ENCODE measurements at places on chromosomes 16 and 17. TPM values are rescaled to one million over a fixed set of nuclear protein-coding genes. Genes with fewer than 3 reads are reported as not detected.
A peak's percentile ranks its signal among the peaks of the same experiment; 100 is the strongest.

The SMIM5 gene
- not detected for total RNA-seq

- H3K4me3 ChIP-seq = peak overlapping the region; percentile 9
- DNase-seq = peak; percentile 84
- no peaks in the 10 kb centered on the region for H3K36me3 ChIP-seq
- peaks cover 28% of the 10 kb centered on the region for H3K4me1 ChIP-seq
- H3K27ac ChIP-seq = peak overlapping the region; percentile 76
- H3K27me3 ChIP-seq = no peaks in the 10 kb centered on the region
Measured at GRCh38 chr17:76492989-76493501, 8.2 kb downstream of the RHBDF2 start.

- no peak overlapping the region for H3K27ac ChIP-seq
- H3K4me3 ChIP-seq = peak overlapping the region; percentile 57
- peaks cover 48% of the 10 kb centered on the region for H3K4me1 ChIP-seq
- H3K36me3 ChIP-seq = peaks cover 15% of the 10 kb centered on the region
- peak; percentile 53 for DNase-seq
- H3K27me3 ChIP-seq = peaks cover 6% of the 10 kb centered on the region
Measured at GRCh38 chr17:50559674-50560184, 786 bp upstream of the CACNA1G start.

GRCh38 chr17:14157822-14158221, 78.8 kb downstream of the CDRT15 start:
- peaks cover 4% of the 10 kb centered on the region for H3K36me3 ChIP-seq
- H3K4me3 ChIP-seq = no peak overlapping the region
- H3K27ac ChIP-seq = no peak overlapping the region
- DNase-seq = no peak
- no peaks in the 10 kb centered on the region for H3K4me1 ChIP-seq

DNA sequence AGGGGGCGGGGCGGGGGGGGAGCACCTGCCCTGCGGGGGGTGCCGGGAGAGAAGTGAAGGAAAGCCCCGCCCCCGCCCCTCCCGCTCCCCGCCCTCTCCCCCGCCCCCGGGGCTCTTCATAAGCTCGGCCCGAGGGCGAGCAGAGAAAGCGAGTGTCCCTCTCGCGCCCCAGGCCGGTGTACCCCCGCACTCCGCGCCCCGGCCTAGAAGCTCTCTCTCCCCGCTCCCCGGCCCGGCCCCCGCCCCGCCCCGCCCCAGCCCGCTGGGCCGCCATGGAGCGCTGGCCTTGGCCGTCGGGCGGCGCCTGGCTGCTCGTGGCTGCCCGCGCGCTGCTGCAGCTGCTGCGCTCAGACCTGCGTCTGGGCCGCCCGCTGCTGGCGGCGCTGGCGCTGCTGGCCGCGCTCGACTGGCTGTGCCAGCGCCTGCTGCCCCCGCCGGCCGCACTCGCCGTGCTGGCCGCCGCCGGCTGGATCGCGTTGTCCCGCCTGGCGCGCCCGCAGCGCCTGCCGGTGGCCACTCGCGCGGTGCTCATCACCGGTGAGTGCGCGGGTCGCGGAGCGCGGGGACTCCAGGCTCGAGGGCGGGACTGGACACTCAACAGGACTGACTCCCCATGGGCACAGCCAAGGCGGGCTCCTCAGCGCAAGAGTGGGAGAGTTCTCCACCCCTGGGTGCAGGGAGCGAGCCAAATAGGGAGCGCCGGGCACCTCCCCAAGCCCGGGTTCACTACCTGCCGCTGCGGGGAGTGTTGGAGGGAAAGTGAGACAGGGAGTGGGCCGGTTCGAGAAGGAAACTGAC, at the start of gene HSD11B2:
Gene HSD11B2, plus strand, starts transcription at position 145 of the 798 bp plus-strand sequence. Its CDS starts 128 bp downstream, at position 273.
- H3K4me3 ChIP-seq = peak within 1 kb of the TSS; percentile 54
- peaks cover 45% of the 10 kb centered on the region for H3K27me3 ChIP-seq
- H3K36me3 ChIP-seq = peaks cover 8% of the 10 kb centered on the region
- H3K27ac ChIP-seq = peak within 1 kb of the TSS; percentile 82

GRCh38 chr17:40625311-40625710, 22.3 kb downstream of the SMARCE1 start:
- H3K36me3 ChIP-seq = peaks cover 34% of the 10 kb centered on the region
- H3K27me3 ChIP-seq = no peaks in the 10 kb centered on the region
- no peak overlapping the region for H3K27ac ChIP-seq
- no peak overlapping the region for H3K4me3 ChIP-seq
- peaks cover 7% of the 10 kb centered on the region for H3K4me1 ChIP-seq

All from stomach (tissue), 19 donors.